ENCODE measurements at places on chromosomes 5 and 9.
A peak's percentile ranks its signal among the peaks of the same experiment; 100 is the strongest.

GRCh38 chr9:93212409-93212808, 28.5 kb downstream of the WNK2 start:
- DNase-seq: no peak

GRCh38 chr5:126482591-126482990, 59.4 kb downstream of the GRAMD2B start:
- no peak for DNase-seq

- DNase-seq: peak; percentile 18
These were observed 73.2 kb upstream of the EPB41L4A start for GRCh38 chr5:112492291-112492690.

DNA sequence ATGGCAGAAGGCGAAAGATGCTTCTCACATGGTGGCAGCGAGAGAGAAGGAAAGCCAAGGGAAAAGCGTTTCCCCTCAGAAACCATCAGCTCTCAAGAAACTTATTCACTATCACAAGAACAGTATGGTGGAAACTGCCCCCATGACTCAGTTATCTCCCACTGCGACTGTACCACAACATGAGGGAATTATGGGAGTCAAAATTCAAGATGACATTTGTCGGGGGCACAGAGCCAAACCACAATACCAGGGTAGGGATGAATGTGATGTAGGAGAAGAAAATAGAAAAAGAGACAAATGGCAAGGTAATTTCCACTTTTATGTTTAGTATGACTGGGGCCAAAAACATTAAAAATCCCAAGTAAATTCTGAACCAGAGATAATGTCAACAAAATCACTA, 216.8 kb downstream of the TRIM36 start:
- no peak for DNase-seq

GRCh38 chr5:169296419-169297143, 4.4 kb downstream of the SLIT3 start:
- no peak for DNase-seq

DNA sequence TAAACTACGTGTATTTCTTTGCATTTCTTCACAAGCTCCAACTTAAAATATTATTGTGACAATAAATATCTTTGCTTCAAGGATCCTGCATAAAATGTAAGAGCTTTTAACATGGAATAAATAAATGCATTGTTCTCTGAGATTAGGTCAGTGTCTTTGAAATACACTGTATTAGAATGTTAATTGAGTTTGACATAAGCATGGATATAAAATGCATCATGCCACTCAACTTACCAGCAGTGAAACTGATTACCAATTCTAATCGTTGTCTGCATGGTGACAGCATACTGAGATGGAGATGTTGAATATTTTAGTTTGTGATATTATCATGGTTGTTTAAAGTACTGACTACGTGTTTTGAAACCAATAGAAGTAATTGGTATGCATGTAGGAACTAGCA, 555.3 kb upstream of the ZNF608 start:
- no peak for DNase-seq

GRCh38 chr5:57891443-57891842, 408.8 kb upstream of the ACTBL2 start:
- DNase-seq: no peak

- no peak for DNase-seq
These were observed 48.5 kb upstream of the ABL1 start for GRCh38 chr9:130786526-130786925.

- no peak for DNase-seq
These were observed 1.8 kb upstream of the MAML1 start for GRCh38 chr5:179730852-179731251.

All from GM06990 (cell line).